Activated CD8-positive, alpha-beta memory T cell treated with anti-CD3 and anti-CD28 coated beads, Interleukin-2, amount 10 ng/mL, durations not matched to agents 7 days and 5 days (primary cell): ENCODE measurements at places on chromosomes 1 and 21.

DNA sequence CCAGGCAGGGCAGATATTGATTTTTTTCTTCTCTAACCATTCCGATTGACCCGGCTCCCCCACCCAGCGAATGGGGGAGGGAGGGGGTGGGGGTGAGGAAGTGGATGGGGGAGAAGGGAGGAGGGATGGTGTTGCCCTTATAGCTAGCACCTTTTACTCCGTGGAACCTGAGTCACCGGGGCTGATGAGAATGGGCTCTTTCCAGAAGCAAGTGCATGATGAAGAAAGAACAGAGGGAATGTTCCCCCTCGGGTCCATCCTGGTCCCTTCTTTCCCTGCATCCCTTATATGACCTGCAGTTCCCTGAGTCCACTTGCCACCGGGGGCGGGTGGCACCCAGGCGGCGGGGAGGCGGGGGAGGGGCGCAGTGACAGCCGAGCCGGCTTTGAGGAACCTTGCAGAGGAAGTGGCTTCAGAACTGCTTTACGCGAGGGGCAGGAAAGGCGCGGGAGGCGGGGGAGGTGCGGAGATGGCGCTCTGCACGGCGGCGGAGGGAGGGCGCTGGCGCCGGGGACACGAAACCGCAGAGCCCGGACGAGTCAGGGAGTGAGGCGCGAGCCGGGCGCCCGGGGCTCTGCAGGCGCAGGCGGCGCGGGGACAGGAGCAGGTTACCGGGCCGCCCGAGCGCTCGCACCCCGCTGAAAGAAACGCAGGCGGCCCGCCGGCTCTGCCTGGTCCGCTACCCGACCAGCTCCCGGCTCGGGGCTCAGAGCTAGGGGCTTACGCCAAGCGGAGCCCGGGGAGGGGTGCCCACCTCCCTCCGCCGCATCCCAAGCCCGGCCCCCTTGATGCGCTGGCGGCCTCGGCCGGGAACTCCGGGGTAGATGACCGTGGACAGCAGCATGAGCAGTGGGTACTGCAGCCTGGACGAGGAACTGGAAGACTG is 49.7 kb downstream of the RASSF5 start:
- DNase-seq, result peak; percentile 95

DNA sequence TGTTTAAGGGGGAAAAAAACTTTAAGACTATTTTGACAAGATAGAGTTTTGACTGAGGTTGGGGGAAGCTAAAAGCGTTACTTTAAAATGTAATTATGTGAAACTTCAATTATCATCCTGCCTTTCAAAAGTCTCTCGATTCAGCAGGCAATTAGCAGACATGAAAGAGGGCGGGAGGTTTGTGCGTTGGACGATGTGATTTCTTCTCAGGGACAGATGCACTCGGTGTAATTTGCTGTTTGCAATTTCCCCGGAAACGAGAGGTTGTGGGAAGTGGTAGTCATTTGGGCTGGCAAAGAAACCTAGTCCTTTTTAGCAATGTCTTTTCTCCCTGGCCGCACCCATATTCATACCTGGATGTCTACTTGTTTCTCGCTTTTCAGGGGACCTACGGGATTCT is 27.1 kb downstream of the KAZN start:
- DNase-seq, result no peak

GRCh38 chr1:16321176-16321867 is 31.0 kb downstream of the FBXO42 start:
- no peak for DNase-seq

- DNase-seq, result no peak
These were observed 38.4 kb upstream of the AGL start for GRCh38 chr1:99811747-99812146.

GRCh38 chr1:245469734-245470133 is 314.9 kb downstream of the KIF26B start:
- no peak for DNase-seq

DNA sequence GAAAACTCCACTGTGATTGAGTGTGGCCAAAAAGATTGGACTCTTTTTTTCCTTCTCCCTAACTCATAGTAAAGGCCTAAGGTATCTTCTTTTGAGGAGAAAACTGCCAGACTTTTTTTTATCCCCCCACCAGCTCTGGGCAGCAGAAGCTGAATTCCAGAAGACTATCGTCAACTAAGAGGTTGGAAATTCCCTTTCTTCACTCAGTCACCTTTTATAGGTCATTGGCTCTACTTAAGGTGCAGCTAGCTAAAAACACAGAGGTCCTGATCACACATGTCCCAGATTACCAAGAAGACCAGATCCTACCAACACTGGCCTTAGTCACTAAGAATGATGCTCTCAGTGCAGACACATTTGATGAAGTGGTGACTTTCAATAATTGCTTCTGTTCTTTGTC is 1441.2 kb downstream of the PLA2G4A start:
- DNase-seq, result no peak

DNA sequence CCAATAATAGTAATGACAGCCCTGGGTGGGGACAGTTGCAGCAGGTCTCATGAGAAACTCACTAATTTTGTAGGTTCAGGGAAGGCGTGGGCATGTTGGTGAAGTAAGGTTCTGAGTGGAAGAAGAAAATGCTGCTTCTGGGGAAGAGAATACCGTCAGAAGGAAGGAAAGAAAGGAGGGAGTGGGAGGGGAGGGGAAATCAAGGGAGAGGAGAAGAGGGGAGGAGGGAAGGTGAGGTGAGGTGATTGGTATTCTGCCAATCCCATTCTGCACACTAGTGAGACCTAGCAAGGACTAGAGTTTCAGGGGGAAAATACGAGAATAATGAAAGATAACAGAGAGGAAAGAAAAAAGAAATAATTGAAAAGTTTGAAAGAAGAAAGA is 32.4 kb upstream of the MGST3 start:
- DNase-seq, result no peak

DNA sequence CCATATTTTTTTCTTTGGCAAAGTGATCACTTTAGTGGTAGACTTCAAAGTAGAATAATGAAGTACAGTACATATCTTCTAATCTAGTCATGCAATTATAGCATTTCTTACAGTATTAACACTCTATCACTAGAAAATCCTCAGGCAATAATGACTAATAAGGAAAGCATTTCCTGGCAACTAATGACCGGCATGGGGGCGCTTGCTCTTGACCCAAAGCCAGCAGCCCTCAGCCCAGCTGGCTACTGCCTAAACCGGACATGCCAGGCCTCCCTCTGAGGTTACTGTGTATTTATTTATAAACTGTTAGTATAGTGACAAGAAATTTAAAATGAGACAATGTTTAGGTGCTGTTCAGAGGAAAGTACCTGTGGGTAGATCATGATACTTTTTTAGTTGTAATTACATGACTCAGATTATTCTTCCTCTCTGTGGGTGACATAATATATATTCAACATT is 633.8 kb downstream of the PTPRC start:
- no peak for DNase-seq

- DNase-seq, result no peak
These were observed 68.8 kb upstream of the C1orf174 start for GRCh38 chr1:3968851-3969250.

DNA sequence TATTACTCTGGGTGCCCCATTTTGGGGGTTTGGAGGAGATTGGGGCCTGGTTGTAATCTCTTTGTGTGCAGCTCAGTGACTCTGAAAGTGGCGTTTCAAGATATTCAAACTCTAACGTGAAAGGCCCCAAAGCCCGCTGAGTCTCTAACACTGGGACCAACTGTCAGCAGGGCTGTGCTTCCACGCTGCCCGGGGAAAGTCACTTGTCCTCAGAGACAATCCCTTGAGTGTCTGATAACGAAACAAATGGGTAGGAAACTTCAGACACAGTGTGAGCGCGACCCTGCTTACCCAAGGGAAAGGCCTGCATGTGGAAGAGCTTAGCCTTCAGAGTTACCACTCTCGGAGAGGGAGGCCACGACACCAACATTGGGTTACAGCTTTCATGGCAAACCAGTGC is 837 bp downstream of the UBASH3A start:
- peak; percentile 63 for DNase-seq

DNA sequence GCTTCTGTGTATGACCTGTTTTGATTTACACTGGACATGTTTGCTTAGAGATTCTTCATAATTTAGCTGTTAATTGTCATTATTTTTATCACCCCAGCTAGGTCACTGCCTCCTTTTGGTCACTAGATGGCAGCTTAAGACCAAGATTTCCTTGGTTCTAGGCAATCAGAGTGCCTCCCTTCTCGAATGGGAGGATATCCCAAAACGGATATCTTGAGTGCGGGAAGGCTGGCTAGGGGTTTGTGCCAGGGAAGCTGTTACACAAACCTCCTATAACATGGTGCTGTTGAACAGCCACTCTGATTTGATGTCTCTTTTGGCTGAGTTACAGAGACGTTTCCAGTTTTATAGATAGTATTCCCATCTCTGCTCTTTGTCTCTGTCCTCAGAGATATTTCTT is 283.5 kb downstream of the S1PR1 start:
- DNase-seq, result no peak

GRCh38 chr1:211697356-211697755 is 21.9 kb upstream of the NEK2 start:
- peak; percentile 51 for DNase-seq

- no peak for DNase-seq
These were observed 172.8 kb downstream of the CLEC20A start for GRCh38 chr1:178324003-178324402.

GRCh38 chr21:44298301-44298700 is 1.6 kb upstream of the PFKL start:
- DNase-seq, result no peak

GRCh38 chr1:31944205-31945089 is 6.3 kb upstream of the PTP4A2 start:
- DNase-seq, result peak; percentile 97

GRCh38 chr1:109402025-109402424 is 4.3 kb upstream of the SORT1 start:
- DNase-seq, result no peak

DNA sequence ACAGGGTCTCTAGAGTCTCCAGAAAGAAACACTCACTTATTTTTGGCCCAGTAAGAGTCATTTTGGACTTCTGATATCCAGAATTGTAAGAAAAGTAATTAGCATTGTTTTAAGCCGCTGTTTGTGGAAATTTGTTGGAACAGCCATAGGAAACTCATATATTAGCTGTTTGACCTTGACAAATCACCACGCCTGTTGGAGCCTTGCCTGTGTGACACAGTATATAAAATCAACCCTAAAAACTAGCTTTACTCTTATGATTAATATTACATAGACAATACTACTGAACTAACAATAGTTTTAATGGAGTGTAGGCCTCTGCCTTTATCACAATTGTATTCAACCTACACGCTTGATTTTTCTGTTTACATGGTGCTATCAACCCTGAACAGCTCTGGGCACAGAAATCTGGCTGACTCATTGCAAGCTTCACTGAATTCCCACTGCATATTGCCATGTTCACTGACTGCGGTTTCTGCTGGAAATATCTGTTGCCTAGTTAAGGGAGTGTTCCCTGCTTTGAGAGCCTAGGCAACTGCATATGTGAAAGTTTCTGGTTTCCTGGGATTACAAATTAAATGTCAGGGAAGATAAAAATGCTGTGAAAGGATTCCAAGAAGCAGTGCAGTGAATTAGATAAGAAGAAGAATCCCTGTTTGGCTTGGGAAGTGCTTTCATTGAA is 419.5 kb upstream of the DEPDC1 start:
- no peak for DNase-seq

GRCh38 chr1:204114606-204115005 is 37.2 kb downstream of the ETNK2 start:
- no peak for DNase-seq

- DNase-seq, result no peak
These were observed 24.1 kb upstream of the MYCL start for GRCh38 chr1:39925721-39926342.

DNA sequence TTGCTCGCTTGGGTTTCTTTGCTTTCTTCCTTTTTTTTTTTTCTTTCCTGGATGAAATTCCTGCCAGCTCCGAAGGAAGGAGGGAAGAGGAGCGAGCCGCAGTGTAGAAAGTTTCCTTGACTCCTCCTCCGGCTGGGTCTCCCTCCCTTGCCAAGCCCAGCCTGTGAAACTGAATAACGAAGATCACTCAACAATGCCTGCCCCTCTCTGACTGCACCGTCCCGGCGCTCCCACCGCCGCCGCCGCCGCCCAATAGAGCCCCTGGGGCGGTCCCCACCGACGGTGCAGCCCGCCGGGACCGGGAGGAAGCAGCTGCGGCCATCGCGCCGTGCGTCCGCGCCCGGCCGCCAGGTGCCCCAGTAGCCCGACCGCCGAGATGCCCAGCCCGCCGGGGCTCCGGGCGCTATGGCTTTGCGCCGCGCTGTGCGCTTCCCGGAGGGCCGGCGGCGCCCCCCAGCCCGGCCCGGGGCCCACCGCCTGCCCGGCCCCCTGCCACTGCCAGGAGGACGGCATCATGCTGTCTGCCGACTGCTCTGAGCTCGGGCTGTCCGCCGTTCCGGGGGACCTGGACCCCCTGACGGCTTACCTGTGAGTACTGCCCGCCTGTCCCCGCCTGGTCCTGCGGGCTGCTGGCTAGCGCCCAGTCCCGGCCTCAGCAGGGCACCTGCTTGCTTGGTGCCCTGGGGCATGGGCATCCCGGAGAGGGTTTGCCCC is at the start of gene LGR6:
Gene LGR6, plus strand, starts transcription at position 186 of the 714 bp plus-strand sequence. Its CDS starts 191 bp downstream, at position 377.
- no peak for DNase-seq

- no peak for DNase-seq
These were observed 28.9 kb upstream of the HPDL start for GRCh38 chr1:45297666-45298356.

DNA sequence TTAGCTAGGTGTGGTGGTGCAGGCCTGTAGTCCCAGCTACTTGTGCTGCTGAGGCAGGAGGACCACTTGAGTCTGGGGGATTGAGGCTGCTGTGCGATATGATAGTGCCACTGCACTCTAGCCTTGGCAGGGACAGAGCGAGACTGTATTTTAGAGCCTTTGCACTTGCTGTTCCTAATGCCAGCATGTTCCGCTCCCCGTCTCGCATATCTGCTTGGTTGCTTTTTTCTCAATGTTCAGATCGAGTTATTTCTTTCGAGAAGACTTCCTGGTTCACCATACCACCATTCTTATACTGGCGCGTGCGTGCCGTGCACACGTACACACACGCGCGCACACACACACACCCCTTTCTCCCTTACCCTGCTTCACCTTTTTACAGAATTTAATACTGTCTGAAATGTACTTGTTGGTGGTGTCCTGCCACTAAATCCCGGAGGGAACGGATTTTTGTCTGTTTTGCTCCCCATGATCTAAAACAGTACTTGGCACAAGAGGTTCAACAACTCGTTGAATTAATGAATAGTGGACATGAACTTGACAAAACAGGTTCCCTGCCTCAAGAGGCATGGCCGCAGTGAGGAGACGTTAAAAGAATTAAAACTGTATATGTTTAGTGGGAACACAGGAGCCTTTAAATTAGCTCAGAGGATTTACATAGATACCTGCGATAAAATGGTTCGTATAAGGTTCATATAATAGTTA is 1.1 kb upstream of the RPRD2 start:
- peak; percentile 51 for DNase-seq

- no peak for DNase-seq
These were observed 18.0 kb upstream of the TRAPPC10 start for GRCh38 chr21:43994085-43994484.

GRCh38 chr1:90189889-90190288 is 195.0 kb downstream of the ZNF326 start:
- DNase-seq, result no peak

GRCh38 chr1:232951180-232951579 is 769 bp downstream of the NTPCR start:
- DNase-seq, result peak; percentile 56

GRCh38 chr1:83999316-83999819 is 436 bp upstream of the TTLL7 start:
- peak; percentile 72 for DNase-seq
